Chondrocyte (in vitro differentiated cells): ENCODE measurements at places on chromosomes 7 and 10. TPM values are rescaled to one million over a fixed set of nuclear protein-coding genes. Genes with fewer than 3 reads are reported as not detected.
A peak's percentile ranks its signal among the peaks of the same experiment; 100 is the strongest.

DNA sequence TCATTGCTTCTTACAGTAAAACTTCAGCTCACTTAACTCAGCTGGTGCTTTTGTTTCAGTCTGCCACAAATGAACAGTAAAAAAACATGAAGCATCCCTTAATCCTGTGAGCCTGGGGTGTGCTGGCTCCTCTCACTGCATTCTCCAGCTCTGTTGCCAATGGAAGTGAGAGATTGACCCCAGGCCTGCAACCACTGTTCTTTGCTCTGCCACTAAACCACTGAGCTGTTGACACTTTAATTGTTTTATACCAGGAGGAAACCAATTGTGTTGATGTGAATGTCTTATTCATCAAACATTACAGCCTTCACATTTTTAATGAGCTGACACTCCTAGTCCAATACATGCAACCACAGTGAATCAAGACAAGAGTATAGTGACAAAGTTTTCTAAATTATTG lies 69.4 kb upstream of the FZD1 start:
- no peak for DNase-seq

GRCh38 chr10:93080350-93081046 lies 6.8 kb downstream of the CYP26A1 start:
- DNase-seq: no peak

GRCh38 chr10:88820748-88821401 lies 18.3 kb downstream of the LIPM start:
- no peak for DNase-seq

The ZMYND11 gene
- 72.0 to 74.2 TPM (median 73.6 TPM) in 3 replicates for total RNA-seq

- peak; percentile 66 for DNase-seq
Observed at GRCh38 chr7:600149-601035, 80.7 kb upstream of the PDGFA start.

The TSPAN13 gene
- 19.3 to 21.0 TPM (median 20.3 TPM) in 3 replicates for total RNA-seq

GRCh38 chr7:35716038-35716803 lies 21.3 kb upstream of the HERPUD2 start:
- DNase-seq: no peak

GRCh38 chr10:58943256-58943890 lies 233.1 kb upstream of the PHYHIPL start:
- DNase-seq: no peak
